AG08395 (cell line): ENCODE measurements at places on chromosomes 3 and 15.

GRCh38 chr3:116176974-116177555, 268.2 kb downstream of the LSAMP start:
- DNase-seq, result no peak

GRCh38 chr15:101120987-101121386, 130.9 kb downstream of the CHSY1 start:
- DNase-seq, result no peak

DNA sequence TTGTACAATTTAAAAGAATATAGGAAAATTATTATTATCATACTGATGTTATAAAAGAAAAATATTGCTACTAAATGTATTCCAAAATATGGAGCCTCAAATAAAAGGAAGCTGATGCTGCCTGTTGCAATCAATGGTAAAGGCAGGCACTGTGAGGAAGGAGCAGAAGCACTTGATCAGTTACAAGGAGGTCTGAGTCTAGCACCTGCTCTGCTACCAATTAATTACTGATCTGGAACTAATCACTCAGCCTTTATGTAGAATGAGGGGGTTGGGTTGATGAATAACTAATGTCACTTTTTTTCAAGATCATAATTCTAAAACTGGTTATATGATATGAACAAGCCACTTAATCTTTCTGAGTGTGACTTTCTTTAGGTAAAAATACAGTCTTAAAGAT, 5.5 kb downstream of the ADGRG7 start:
- no peak for DNase-seq

GRCh38 chr3:56787258-56787775, 14.4 kb downstream of the ARHGEF3 start:
- DNase-seq, result no peak

- no peak for DNase-seq
These were observed 51.7 kb downstream of the TAFA4 start for GRCh38 chr3:68880632-68881031.

DNA sequence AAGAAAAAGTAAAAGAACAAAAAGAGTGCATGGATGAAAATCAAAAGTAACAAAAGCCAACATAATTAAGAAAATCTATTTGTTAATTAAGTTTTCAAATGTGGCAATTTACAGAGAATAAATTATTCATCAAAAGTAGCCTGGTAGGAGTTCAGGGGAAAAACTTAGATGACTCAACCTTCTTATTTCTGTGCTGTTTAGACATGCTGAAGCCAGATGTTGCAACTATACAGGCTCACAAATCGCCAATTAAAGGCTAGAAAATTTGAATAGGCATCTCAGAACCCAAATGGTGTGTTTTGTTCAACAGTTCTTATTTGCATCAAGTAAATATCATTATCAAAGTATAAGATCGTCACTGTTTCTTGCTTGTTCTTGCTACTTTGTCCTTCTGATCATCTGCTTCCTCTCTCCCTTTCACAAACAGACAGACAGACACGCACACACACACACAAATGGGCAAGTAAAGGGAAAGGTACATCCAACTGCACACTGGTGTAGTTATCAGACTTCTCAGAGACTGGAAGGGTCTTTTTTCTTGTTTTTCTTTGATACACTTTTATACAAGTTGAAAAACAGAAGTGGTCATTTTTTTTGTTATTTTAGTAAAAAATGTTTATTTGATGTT, 572.2 kb downstream of the MECOM start:
- peak; percentile 64 for DNase-seq

DNA sequence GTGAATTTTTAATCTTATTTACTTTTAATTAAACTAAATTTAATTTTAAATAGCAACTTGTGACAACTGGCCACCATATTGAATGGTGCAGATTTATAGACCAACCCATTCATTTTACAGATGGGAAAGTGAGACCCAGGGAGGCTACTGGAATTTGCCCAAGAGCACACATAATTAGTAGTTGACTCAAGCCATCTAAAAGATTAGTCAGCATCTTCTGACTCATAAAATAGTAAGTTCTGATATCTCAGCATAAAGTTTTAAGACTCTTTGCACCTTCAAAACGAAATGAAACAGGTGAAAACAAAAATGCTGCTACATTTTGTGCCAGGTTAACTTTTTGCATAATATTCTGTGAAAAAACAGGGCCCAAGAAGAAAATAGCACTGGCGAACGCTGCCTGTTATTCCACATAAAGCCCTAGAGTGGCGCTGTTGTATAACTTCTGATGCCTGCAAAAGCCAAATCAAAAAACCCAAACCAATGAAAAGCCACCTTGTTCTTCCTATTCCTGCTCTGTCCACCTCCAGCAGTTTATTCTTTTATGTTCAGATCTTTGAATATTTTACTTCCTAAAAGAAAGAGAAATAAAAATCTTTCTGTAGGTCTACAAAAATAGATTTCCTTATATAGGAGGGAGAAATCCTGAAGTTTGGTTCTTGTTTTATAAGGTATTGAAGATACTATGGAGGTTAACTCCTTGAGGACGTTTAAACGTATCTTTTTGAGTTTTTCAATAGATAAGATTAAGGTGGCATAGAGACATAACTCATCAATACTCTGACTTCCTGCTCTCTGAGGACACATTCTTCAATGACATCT, 62.8 kb downstream of the OTOL1 start:
- peak; percentile 13 for DNase-seq
